Activated CD8-positive, alpha-beta T cell treated with anti-CD3 and anti-CD28 coated beads, Interleukin-2, amount 10 ng/mL, durations not matched to agents 7 days and 5 days (primary cell): ENCODE measurements at places on chromosomes 16 and 17.

GRCh38 chr16:58085171-58085570 is 44.0 kb downstream of the CFAP20 start:
- no peak for DNase-seq

DNA sequence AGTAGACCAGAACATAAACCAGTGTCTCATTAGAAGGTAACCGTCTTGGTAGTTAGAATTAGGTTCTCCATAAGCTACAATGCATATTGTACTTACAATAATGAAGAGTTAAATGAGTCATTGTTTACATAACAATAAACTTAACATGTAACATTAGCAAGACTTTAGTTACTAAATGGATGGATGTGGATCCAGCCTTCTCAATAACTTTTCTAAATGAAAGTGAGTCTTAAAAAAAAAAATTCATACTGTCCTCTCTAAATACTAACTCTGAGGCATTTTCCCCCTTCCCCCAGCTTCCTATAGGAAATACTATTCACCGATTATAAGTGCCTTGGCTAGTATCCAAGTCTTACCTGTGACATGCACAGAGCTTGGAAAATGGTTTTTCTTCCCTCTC is 155.3 kb downstream of the CYB561 start:
- DNase-seq: no peak

GRCh38 chr17:18028952-18029540 is 9.9 kb downstream of the ATPAF2 start:
- no peak for DNase-seq

DNA sequence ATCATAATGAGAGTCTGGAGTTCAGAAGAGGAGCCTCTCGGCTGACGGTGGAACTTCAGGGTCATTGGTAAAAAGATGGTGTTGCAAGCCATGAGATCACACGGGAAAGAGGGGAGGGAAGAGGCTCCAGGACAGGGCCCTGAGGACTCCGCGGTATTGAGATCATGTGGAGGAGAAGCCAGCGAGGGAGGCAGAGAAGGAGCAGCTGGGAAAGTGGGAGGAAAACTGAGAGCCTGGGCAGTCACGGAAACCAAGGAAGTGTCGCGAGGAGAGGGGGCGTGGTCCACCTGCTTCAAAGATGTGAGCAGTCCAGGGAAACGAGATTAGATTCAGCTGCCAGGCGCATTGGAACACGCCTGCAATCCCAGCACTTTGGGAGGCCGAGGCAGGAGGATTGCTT is 27.7 kb upstream of the SBK1 start:
- DNase-seq: no peak
